ENCODE measurements at places on chromosomes 5 and 9.

DNA sequence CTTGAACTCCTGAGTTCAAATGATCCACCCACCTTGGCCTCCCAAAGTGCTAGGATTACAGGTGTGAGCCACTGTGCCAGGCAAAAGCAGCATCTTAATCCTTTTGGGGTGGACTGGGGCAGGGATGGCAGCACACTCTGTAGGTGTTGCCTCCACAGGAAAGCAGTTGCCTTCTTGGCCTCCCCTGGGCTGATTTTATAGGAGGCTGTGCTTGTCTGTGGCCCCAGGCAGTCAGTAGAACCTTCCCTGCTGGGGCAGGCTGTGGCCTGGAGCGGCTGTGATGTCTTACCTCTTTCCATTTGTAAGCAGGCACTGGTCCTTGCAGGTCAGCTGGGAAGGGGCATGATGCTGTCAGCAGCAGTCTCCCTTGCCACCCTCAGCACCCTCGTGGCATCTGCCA, 49.8 kb downstream of the PRRC2B start:
- DNase-seq = no peak

- no peak for DNase-seq
Measured at GRCh38 chr9:94181408-94182181, 77.5 kb upstream of the ZNF169 start.

- DNase-seq = no peak
Measured at GRCh38 chr5:109866051-109866450, 176.3 kb downstream of the MAN2A1 start.

DNA sequence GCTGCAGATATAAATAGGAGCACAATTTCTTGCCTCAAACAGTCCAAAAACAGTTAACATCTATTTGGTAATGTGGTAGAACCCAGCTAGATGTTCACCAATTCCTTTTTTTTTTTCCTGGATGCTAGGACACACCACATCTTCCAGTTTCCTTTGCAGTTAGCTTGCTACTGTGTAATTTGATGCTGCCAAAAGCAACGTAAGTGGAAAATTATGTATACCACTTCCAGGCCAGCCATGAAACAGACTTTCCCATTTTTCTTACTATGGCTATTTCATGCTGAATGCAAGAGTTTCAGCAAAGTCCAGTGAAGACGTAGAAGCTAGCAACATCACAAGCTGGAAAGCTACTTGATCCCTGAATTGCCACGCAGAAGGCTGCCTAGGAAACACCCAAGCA, 667.2 kb downstream of the TLE1 start:
- DNase-seq = no peak

GRCh38 chr5:171405615-171406014, 13.8 kb upstream of the FGF18 start:
- DNase-seq = no peak

DNA sequence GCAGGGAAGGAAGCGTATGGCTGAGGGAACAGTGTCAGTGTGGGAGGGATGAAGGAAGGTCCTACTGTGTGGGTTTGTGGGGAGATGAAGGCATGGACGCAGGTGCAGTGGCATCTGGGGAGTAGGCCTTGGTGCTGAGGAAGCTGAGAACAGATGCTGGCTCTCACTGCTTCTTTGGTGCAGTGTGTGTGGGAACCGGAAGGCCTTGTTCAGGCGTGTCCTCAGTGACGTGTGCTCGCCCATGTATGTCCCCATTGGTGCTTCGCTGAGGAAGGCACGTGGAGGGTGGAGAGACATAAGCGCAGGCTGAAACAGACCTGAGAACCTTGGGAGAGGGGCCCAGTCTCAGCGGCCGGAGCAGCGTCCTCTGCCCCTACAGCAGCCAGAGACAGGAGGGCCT, 18.7 kb downstream of the ADAMTS13 start:
- DNase-seq = no peak

All from CD4-positive, alpha-beta T cell treated with Interleukin-2 at 100 ng/mL for 4 hours (primary cell).